Stimulated activated CD8-positive, alpha-beta memory T cell treated with anti-CD3 and anti-CD28 coated beads, Interleukin-7, amount 100 ng/mL, for 1 hour (primary cell): ENCODE measurements at places on chromosomes 3 and 15.
A peak's percentile ranks its signal among the peaks of the same experiment; 100 is the strongest.

- no peak for DNase-seq
Observed at GRCh38 chr3:94061297-94061696, 1.4 kb downstream of the DHFR2 start.

- DNase-seq: no peak
Observed at GRCh38 chr3:160676547-160677303, at the start of gene ARL14. ARL14 (plus strand) TSS chr3:160677160; CDS start chr3:160677347, 187 bp downstream.

- no peak for DNase-seq
Observed at GRCh38 chr3:107662124-107662507, 139.4 kb downstream of the BBX start.

- no peak for DNase-seq
Observed at GRCh38 chr15:91853948-91854638, 585 bp downstream of the SLCO3A1 start.

DNA sequence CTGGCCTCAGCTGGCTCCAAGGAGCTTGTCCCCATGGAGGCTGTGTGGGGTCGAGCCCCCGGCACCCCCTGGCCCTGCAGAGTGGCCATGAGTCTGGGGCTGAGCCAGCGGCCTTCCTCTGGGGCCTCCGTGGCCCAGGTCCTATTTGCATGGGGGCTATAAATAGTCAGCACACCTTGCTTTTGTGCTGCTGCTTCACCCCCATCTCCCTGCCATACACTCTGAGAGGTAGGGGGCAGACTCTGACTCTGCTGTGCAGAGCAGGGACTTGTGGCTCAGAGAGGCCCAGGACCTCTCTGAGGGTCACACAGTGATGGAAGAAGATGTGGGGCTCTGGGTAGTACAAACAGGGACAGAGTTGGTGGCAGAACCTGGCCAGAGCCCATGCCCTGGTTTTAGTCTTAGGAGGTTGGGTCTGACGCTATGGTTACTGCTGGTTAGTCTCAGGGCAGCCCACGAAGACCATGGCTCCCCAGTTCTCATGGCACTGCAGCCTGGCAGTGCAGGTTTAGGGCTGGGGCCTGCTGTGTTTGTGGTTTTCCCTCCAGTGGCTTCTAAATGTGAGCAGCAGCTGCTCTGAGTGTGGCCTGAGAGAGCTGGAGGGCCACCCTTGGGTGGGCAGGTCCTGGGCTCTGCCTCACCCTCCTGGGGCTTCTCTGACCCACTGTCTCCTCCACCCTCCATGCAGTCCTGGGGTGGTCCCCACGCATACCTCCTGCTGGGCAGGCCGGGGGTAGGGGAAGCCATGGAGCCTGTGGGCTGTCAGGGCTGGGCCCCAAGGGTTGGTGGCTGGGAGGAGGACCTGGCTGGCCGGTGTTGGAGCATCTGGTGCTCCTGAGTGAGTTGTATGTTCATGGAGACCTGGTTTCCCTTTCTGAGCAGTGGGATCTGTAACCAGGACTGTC is 13.6 kb downstream of the PRKCD start:
- no peak for DNase-seq

DNA sequence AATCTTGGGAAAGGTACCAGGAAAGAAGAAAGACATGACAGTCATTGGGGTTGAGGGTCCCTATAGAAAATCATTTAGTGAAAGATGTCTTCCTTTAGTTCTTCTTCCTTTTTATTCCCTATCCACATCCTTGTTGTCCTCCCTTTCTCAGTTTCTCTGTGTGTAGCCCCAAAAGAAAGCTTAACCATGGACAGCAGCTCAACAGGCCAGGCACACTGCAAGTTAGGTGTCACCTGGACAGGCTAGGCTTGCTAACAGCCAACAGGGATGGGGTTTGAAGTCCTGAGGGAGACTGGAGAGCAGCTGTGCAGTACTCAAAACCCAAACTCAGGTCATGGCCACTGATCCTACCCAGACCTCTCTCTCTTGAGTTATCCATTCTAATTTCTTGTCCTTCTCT is 543.1 kb downstream of the TUSC7 start:
- DNase-seq: no peak

- DNase-seq: no peak
Observed at GRCh38 chr3:40337136-40338108, 27.9 kb downstream of the EIF1B start.

DNA sequence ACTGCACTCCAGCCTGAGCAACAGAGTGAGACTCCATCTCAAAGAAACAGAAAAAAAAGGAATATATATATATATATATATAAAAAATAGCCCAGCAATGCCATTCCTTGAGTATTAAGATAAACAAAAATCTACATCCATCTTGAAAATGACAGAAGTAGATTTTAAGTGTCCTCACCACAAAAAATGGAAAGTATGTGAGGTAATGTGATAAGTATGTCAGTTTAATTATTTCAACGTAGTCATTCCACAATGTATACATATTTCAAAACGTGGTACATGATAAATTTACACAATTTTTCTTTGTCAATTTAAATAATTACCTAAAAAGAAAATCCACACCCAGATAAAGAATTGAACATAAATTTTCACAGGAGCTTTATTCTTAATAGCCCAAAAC is 54.9 kb downstream of the HCN4 start:
- DNase-seq: no peak

GRCh38 chr3:36674816-36675215 is 89.5 kb downstream of the DCLK3 start:
- no peak for DNase-seq

GRCh38 chr3:77871436-77871835 is 831.5 kb downstream of the ROBO2 start:
- no peak for DNase-seq

DNA sequence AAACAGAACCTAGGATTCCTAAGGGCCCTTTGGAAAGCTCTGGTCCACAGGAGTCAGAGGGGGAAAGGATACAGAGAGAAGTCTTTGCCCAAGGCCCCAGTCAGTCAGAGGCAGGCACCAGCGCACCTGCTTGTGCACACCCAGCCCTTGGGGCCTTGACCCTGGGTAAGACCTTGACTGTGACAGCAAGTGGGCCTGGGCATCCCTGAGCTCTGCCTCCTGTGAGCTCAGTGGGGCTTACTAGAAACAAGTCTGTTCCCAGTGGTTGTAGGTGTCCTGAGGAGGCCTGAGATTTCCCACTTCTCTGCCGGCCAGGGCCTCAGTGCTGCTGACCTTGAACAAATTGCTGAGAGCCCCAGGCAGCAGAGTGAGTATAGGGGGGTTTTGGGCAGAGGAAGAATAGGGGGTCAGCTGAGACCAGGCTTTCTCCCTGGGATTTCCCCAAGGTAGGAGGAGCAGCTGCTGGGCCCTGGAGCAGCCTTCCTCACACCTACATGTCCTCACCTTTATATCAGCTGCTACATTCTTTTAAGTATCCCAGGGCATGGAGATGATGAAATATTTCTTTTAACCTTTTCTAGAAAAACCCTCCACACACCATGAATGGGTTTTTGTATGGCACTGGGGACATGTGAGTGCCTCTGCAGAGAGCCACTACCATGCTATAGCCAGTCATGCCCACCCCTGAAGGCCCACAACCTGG is 9.7 kb upstream of the DAG1 start:
- no peak for DNase-seq

GRCh38 chr3:195129072-195129643 is 141.8 kb downstream of the XXYLT1 start:
- DNase-seq: no peak

DNA sequence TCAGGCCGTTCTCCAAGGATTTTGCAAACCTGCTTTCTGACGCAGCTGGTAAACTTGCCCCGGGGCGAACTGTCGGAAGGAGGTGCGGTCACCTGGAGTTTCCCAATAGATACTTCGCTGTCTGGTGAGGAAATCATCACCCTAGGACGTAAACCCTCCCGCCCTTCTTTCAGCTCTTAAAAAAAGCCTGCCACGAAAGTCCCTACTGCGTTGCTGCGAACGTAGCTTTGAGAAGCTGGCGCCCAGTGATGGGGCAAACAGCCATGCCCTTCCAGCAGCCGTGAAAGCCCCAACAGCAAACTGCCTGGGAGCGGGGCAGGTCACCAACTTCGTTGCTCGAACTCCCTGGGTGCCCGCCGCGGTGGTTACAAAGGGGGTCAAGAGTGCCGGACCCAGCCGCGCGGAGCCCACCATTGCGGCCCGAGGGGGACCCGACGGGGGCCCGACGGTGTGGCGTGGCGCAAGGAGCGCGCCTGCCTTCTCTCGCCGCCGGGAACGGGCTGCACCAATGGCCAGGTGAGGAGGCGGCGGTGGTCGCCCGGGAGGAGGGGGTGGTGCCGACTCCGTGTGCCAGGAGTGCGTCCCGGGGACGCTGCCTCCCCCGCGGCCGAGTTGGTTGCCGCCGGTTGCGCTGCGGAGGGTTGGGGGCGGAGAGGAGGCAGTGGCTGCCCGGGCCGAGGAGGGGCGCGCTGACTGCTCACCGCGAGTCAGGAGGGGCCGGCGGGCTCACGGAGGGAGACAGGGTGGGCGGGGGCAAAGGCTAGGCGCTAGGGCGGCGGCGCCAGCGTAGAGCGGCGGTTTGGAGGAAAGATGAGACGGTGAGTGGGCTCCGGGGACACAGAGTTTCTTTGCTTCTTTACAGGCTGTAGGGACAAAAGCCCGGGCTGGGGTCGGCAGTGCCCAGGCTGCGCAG is at the start of gene PHLDB2:
Gene PHLDB2 (plus strand): TSS at position 205 of the 913 bp plus-strand sequence. CDS start 24,813 bp downstream, outside the sequence.
- DNase-seq: peak; percentile 27

DNA sequence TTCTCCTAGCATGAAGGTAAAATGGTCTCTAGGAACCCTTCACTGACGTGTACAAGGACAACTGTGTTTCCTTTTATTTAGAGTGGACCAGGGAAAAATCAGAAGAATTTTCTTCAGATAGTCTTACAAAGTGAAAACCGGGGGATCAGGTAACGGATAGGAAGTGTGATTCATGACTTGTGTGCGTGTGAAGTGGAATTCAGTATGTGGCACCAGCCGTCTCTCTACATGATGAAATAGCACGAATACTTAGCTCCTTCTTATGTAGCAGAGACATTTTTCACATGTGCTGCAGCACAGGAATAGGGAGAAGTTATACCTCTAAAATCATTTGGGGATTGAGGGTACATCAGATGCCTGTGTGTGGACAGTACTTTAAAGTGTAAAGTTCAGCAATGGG is 159.2 kb downstream of the MEX3B start:
- DNase-seq: no peak

- DNase-seq: no peak
Observed at GRCh38 chr3:26202169-26202568, 412.3 kb downstream of the OXSM start.

DNA sequence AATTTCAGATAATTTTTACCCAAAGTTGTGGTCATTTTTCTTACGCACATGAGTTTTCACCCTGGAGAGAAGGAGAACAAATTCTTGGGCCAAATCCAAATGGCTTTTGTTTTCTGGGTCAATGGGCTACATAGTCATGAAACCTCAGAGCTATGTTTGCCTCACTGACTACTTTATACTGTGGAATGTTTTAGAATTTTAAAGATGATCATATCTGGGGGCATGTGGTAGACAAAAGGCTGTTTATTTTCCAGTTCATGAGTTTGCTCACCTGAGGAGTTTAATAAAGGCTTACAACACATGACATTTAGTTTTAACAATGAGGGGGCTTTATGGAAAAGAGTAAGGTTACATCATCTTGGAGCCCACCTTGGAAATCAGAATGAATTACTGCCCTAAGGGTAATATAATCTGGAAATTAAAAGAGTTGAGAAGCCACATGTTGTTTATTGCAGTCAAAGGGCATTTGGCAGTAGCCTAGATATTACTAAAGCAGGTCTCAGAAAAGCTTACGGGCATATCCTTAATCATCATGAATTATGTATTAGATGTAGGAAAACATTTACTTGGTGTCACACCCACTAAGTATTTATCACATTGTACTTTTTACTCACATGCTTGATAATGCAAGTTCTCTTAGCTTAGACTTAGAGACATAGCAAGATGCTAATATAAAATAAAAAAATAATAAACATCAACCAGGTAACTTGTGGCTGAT is 466.1 kb downstream of the EDEM1 start:
- no peak for DNase-seq

GRCh38 chr3:46733026-46733800 is 15.5 kb upstream of the PRSS50 start:
- no peak for DNase-seq

- DNase-seq: no peak
Observed at GRCh38 chr15:32030795-32031194, 480 bp downstream of the CHRNA7 start.

DNA sequence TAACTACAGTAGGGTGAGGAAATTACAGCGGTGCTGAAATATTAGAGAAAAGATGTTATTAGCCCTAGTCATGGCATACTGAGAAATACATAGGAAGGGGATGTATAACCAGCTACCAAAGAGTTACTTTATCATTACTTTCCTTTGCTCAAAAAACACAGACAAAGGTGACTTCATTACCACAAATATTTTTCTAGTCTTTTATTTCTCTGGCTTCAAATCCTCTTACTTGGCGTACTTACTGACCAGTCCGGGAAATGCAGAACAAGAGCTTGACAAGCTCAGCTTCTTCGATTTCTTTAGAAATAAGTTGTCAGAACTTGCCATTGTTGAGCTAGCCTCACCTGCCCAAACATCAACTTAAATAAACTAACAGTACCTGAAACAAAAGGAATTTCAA is 142.1 kb upstream of the TMCO5A start:
- DNase-seq: no peak

DNA sequence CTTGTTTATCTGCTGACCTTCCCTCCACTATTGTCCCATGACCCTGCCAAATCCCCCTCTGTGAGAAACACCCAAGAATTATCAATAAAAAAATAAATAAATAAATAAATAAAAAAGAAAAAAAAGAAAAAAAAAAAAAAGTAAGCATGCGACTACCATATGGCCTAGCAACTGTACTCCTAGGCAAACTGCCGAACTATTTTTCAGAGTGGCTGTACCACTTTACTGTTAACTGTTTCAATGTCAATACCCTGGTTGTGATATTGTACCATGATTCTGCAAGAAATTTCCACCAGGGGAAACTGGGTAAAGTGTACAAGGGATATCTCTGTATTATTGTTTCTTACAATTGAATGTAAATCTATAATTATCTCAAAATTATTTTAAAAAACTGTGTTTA is 41.3 kb upstream of the MAP4 start:
- no peak for DNase-seq

- DNase-seq: no peak
Observed at GRCh38 chr3:119647843-119648575, 12.4 kb downstream of the POPDC2 start.

DNA sequence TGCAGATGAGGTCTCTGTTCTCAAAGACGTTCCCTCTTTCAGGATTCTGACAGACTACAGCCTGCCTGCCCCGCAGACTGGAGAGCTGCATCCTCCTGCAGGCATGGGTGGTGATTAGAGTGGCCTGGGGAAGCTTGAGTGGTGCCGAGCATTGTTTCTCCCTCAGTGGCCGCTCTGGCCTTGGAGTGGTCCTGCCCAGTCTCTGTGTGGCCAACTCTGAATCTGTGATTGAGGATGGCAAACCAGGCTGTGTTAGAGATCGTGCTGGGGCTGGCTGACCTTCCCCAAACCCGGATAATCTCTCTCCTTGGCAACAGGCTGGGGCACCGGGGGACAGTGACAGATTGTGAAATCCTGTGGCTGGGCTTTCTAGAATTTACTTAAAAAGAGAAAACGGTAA is 11.0 kb upstream of the ADCY5 start:
- DNase-seq: no peak

DNA sequence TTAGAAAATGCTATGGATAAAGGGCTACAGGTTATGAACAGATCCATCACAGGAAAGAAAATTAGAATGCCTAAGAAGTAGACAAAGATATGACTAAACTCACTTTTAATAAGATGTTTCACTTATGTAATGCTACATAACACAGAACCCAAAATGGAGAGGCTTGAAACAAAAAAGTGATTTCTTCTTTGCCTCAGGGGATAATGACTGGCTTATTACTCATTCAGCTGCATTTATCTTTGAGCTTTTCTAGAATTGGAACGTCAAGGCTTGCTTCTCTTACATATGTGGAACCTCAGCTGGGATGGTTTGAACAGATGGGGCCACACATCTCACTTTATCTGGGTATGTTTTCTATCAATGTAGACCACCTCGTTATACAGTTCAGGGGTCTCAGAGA is 120.6 kb upstream of the EPHA3 start:
- DNase-seq: no peak
